ENCODE measurements at places on chromosomes 12 and 14. TPM values are rescaled to one million over a fixed set of nuclear protein-coding genes. Genes with fewer than 3 reads are reported as not detected.

Gene TSPAN9
- 0.68 TPM for total RNA-seq

- no peak for DNase-seq
Measured at GRCh38 chr14:64659366-64659765, 44.9 kb upstream of the PLEKHG3 start.

Gene SERPINA6
- total RNA-seq = not detected

Gene PRKAG1
- 68.1 TPM for total RNA-seq

GRCh38 chr14:39023939-39024871 lies 78.8 kb downstream of the SEC23A start:
- DNase-seq = no peak

DNA sequence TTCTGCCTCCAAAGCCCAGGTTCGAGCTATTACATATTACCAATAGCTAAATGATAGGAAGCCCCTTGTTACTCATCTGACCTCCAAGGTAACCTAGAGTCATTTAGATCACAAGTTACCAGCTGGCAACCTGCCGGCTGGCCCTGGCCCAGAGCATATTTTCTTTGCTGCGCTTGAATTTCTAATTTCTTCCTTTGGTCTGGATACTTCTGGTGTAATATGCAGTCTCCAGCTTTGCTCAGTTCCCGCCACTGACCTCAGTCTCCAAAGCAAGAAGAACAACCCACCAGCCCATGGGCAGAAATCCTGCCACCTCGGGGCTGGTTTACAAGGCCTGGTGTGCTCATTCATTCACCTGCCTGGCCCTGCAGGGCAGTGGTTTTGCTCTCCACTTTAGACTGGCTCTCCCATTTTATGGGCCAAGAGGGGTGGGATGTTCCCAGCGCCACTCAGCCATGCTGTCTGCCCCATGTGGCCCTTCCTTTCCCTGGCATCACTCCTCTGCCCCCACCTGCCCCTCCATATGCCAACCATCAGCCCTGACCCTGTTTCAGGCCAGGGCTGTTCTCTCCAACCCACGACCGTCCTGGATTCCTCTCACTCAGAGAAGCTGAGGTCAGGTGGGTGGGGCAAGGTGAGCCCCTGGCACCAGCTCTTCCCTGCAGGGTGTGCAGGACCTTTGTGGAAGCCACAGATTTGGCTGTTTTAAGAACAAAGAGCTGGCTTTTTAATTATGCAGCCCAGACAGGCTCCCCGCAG lies 76.0 kb downstream of the PRIMA1 start:
- no peak for DNase-seq

- DNase-seq = no peak
Measured at GRCh38 chr12:47740606-47741339, 15.5 kb upstream of the ENDOU start.

DNA sequence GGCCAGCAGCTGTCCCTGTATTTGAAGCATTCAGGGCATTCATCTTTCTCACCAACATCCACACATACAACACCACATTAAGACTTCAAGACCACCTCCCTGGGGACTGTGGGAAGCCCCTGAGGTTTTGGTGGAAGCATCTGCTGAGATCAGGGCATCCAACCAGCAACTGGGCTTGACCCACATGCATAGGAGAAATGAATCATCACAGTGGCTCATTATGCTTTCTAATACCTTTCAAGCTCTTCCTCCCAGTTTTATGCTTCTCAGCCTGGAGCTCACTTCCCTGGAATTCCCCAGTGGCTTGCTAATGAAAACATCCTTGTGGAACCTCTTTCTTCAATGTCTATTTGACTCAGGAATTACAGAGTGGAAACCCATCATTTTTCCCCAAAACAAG lies 21.4 kb upstream of the CMKLR1 start:
- no peak for DNase-seq

DNA sequence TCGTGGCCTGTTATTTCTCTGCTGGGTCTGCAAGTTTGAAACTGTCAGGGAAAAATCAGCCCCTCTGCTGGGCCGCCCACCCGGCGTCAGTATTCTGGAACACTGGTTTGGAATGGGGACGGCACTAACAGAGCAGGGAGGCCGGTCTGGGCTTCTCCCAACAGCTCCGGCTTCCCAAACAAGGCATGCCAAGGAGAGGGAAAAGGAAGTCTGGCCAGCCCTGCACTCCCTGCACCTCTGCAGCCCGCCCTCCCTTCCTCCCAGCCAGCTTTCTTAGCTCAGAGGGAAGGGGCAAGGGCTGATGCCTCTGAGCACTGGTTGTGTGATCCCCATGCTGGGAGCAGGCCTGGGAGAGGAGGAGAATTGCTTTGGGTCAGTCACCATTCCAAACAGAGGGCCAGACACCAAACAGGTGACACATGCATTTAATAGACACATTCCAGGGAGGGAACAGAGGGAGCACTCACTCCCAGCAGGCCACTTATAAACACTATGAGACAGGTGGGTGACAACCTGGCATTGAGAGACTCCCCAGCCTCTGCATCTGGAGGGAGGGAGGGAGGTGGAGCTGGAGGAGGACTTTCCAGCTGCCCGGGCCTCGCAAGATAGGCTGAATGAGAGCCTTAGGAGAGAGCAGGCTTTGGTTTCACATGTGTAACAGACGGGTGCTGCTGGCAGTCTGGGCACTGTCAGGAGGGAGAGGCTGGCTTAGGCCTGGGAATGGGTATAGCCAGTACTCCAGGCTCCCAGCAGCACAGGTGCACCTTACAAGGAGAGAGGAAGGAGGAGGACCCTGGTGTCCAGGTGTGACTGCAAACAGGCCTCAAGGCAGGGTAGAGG lies 10.3 kb downstream of the KRT75 start:
- no peak for DNase-seq

GRCh38 chr14:59200195-59200594 lies 11.7 kb downstream of the DAAM1 start:
- DNase-seq = no peak

DNA sequence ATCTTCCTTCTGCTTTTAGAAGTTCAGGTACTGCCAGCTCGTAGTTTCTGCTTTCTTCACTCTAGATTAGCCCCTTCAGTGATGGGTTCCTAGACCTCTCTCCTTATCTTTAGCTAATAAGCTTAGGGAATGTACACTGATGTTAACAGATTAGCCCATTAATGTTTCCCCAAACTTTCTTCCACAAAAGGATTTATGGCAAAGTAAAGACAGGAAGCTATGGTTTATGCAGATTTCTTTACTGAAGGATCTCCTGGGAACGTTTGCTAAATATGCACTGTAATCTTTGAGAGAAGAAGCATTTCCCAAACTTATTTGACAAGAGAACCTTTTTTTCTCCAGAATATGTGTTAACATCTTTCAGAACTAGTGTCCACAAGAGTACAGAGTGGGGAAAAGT lies 4.2 kb downstream of the SOCS4 start:
- no peak for DNase-seq

GRCh38 chr14:20809917-20810316 lies 7.3 kb upstream of the RNASE1 start:
- DNase-seq = no peak

DNA sequence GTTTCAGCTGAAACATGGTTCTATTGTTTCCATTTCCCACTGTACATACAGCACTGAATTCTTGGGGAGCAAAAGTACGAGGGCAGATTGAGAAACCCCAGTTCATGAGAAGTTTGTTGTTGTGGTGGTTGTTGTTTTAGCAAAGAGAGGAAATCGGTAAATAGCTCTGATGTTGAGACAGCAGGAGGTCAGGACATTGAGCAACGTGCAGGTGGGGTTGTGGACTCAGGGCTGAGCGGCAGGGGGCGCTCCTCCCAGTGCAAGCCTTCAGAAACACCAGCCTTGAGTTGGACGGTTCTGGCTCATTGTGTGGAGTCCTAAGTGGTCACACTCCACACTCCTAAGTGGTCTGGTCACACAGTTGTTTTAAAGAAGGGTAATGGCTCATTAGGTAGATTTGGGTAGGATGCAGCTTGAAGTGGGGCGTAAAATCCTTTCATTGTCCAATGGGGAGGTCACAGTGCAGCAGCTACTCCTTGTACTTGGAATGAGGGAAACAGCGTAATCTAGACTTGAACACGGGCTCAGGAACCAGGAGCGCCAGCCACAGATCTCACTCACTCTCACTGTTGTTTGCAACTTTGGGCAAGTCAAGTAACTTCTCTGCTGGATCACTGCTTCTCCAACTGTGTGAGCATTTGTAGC lies 14.5 kb upstream of the PWP1 start:
- DNase-seq = peak; percentile 12

Gene CNOT2
- total RNA-seq = 60.4 TPM

GRCh38 chr12:53098354-53098981 lies 1.0 kb downstream of the IGFBP6 start:
- peak; percentile 30 for DNase-seq

DNA sequence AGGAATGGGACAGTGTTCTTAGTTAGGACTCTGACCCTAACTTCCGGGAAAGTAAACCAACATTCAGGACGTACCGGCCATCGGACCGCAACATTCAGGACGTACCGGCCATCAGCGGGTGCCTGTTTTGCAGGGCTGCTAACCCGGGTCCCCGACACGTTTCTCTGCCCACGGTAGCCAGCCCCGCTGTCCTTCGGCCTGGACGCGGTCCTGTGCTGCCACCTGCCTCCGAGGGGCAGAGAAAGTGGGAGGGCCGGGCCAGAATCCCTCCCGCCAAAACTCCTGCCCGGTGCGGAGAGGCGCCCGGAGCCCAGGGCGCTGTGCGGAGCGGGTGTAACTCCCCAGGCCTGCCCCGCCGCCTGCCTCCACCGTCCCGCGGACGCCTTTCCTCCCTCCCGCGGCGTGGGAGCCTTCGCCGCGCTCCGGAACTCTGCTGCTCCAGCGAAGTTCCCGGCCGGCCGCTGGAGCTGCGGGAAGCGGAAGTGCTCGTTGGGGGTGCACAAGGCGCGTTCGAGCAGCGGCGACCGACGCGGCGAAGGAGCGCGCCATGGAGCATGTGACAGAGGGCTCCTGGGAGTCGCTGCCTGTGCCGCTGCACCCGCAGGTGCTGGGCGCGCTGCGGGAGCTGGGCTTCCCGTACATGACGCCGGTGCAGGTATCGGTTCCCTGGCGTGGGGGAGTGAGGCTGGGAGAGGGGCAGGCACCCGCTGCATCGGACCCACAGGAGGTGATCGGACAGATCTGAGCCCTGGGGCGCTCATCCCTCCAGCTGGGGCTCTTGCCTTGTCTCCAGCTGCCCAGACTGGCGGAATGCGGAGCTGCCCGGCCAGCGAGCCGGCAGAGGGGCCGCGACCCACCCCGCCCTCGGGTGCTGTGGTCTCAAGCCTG lies at the start of gene DDX55:
DDX55 (plus strand) TSS at position 498 of the 888 bp plus-strand sequence; CDS start at position 548, 50 bp downstream.
- peak; percentile 79 for DNase-seq

GRCh38 chr14:75064205-75064567 lies 362 bp upstream of the ACYP1 start:
- no peak for DNase-seq

DNA sequence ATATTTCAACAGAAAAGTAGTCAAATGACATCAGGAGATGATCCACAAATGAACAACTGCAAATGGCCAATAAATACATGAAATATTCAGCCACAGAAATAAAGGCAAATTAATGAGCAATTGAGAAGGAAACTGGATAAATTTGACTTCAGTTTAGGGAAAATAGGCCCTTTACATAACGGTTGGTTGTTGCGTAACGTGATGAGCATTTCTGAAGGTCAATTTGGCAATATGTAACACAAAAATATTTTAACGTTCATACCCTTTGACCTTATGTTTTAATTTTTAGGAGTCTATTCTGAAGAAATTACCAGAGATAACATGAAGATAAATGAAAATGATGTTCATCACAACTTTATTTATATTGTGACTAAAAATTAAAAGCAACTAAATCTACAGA lies 14.7 kb upstream of the MSRB3 start:
- DNase-seq = no peak

GRCh38 chr12:130700492-130701401 lies 15.4 kb downstream of the RIMBP2 start:
- no peak for DNase-seq

Gene RNU4-1
- 1,498 TPM for total RNA-seq

Data from activated T-cell treated with anti-CD3 and anti-CD28 coated beads, Interleukin-2, amount 50 U/mL, for 4 hours (primary cell).